AG08395 (cell line): ENCODE measurements at places on chromosomes 12 and 14.

DNA sequence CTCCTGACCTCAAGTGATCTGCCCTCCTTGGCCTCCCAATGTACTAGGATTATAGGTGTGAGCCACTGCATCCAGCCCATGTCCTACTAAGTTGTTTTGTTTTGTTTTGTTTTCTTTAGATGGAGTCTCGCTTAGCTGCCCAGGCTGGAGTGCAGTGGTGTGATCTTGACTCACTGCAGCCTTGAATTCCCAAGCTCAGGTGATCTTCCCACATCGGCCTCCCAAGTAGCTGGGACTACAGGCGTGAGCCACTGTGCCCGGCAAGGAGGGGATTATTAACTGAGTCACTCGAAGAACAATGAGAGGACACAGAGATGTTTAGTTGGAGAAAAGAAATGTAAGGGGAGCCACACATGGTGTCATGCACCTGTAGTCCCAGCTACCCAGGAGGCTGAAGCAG is 18.0 kb upstream of the ERBB3 start:
- DNase-seq: no peak

DNA sequence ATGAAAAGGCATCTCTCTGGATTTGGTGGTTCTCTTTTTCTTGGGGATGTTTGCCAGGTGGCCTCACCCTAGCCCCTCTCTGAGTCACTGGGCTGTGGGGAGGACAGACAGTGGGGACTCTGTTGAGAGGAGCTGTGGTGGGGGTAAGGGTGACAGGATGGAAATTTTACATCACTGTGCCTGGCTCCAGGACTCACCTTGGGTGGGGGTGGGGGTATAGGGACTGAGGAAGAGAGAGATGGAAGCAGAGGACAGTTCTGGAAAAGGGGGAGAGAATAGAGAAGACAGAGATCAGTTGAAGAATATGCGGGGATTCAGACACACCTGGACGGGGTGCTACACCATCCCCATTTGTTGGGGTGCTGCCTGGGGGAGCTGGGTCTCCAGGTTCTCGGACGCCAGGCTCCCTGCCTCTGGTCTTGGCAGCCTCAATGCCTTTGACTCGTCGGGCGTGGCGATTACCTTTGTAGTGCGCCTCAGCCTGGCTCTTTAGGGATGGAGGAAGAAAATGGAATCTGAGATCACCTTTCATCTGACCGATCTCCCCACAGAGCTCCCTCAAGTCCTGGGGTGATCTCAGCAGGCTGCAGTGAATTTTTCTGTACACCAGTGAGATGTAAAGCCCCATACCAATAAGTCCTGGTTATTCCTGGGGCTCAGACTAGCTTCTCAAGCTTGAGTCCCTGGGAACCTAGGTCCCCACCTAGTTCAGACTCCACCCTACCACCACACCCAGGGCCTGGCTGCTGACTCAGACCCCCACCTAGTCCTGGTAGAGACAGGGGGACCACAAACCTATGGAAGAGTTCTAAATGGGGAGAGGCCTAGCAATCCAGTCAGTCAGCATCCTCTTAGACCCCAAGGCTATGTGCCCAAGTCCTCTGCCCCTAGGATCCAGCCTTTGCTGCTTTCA is 9.6 kb upstream of the GPR84 start:
- DNase-seq: no peak

- no peak for DNase-seq
Measured at GRCh38 chr12:114275086-114275485, 130.9 kb downstream of the TBX5 start.

DNA sequence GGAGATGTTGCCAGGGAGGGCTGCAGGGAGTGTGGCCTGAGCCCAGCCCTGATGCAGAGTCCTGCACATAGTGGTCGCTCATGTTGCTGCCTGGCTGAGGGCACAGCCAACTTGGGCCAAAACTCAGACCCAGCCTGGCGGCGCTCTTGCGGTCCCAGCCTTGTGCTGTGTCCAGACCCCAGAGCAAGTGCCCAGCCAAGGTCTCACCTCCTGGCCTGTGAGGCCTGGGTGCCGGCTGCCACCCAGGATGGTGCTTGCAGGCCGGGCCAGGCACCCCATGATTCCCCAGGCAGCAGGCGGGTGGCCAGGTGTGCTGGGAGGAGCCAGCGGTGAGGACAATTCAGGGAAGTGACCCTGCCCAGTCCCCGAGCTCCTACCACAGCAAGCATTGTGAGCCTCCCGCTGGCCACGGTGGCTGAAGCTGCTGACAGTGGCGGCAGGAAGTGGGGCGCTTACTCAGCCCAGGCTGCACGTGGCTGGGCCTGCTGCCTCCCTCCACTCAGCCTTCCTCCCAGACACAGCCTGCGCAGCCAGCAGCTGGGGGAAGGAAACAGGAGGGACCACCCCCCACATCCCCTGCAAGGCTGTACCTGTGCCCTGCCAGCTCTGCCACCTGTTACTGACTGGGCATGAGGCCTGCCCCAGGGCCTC is 17.7 kb upstream of the PGF start:
- no peak for DNase-seq

DNA sequence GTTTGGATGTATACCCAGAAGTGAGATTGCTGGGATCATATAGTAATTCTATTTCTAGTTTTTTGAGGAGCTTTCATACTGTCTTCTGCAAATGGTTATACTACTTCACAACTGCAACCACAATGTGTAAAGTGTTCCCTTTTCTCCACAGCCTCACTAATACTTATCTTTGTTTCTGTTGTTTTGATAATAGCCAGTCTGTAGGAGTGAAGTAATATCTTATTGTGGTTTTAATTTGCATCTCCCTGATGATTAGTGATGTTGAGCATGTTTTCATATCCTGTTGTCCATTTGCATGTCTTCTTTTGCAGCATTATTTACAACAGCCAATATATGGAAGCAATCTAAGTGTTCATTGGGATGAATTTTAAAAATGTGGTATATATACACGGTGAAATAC is 29.9 kb downstream of the GABARAPL1 start:
- DNase-seq: no peak

DNA sequence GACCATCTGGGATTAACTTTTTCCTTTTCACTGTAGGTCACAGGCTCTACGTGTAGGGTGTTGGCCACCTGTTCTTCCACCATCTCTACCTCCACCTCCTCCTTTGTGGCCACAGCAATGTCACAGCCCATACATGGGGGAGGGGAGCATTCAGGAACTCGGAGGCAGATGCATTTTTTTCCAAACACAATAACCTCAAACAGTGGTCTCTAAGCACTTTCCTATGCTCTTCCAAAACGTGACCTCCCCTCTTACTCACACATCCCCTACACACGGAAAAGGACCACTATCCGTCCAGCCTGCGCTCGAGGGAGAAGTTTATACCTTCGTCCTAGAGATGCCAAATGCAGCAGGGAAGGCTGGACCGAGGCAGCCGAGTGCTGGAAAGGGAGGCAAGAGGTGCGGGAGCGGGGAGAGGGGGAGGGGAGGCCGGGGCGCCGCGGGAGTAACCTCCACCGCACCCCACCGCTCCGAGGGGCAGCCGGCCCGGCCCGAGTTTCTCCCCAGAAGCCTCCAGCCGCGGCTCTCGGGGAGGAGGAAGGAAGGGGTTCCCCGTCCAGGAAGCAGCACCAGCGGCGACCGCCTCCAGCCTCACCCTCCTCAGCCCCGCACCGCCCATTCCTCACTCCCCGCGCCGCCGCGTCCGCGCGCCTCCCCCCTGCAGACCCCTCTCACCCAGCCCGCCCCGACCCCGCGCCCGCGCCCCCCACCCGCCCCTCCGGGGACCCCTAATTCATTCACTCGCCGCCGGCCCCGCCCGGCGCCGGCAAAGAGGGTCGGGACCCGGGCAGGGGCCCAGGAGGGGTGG is 594 bp downstream of the KRAS start:
- peak; percentile 12 for DNase-seq

- no peak for DNase-seq
Measured at GRCh38 chr14:105486974-105487448, 325 bp downstream of the CRIP1 start.

- peak; percentile 43 for DNase-seq
Measured at GRCh38 chr12:1576410-1577241, 17.8 kb downstream of the FBXL14 start.

GRCh38 chr12:3117144-3117581 is 40.0 kb downstream of the TSPAN9 start:
- DNase-seq: peak; percentile 48

- DNase-seq: no peak
Measured at GRCh38 chr14:87407344-87407743, 585.6 kb downstream of the GALC start.

- no peak for DNase-seq
Measured at GRCh38 chr12:57242329-57242690, 8.7 kb downstream of the STAC3 start.

GRCh38 chr14:105168093-105168420 is 519 bp downstream of the JAG2 start:
- DNase-seq: no peak

GRCh38 chr14:49865431-49865859 is 12.9 kb upstream of the NEMF start:
- DNase-seq: peak; percentile 29

GRCh38 chr12:56724972-56725722 is at the start of gene NACA:
Gene NACA, minus strand, starts transcription at chr12:56725299. Its CDS starts 778 bp downstream, at chr12:56724521.
- DNase-seq: peak; percentile 99

GRCh38 chr14:55645845-55646832 is 66.1 kb downstream of the KTN1 start:
- DNase-seq: no peak

- no peak for DNase-seq
Measured at GRCh38 chr12:12558291-12558690, 4.4 kb downstream of the DUSP16 start.

DNA sequence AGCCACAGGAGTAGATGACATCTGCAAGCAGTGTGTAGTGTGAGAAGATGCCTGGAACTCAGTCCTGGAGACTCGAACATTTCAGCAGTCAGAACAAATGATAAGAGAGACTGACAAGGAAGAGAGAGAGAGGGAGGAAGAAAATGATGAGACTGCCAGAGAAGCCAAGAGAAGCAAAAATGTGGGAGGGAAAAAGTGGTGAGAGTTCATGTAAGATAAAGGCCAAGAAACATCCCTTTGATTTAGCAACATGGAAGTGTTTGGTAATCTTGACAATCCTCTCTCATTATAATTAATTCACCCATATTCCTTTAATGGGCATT is 42.6 kb downstream of the LIMA1 start:
- DNase-seq: no peak

DNA sequence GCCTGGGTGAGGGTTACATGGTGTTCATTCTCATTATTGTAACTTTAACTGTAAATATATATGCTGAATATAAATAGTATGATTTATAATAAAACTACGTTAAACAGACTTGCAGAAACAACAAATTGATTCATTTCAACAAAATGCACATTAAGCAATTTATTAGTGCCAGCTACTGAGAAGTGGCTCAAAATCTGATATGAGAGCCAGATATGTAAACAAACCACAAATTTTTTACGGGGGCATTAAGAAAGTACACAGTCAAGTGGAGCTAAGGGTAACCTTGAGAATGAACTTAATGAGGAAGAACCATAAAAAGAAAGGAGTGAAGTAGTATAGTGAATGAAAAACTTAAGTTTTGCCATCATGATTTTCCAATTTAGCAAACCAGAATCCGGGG is 40.3 kb downstream of the CEP128 start:
- DNase-seq: no peak

DNA sequence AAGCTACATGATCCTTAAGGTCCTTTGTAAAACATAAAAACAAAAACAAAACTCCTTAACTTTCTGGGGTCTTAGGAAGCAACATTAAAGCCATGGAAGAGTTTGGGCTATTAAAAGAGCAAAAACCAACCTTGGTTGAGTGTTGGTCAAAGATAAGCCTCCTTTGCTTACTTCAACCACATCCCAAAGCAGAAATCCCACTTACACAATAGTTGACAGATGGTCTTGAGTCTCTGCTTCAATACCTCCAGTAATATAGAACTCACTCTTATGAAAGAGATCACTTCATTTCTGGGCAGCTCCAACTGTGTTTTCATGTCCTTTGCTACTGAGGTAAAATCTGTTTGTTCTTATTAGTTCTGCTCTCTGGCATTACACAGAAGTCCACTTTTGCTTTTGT is 125.8 kb downstream of the SLC38A4 start:
- DNase-seq: no peak

DNA sequence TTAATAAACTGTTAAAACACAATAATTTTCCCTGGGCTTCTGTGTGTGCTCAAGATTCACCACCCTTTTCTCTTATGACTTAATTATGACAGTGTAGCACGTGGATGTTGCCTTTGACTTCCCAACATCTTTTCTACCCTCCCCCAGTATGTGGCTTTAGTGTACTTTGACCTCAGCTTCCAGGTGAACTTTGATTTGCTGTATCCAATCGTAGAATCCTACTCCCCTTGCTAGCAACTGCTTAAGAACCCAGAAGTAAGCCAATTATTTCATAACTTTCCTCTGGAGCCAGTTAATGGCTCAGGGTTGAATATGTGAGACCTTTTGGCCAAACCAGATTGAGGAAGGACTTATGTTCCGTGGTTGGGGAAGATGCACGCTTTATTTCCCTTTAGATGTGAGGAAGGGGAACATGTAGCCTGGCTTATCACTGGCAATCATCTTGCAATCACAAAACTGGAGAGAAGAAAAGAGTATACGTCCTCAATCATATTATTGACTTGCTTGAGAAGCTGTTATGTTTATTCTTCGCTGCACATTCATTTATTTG is 259.6 kb upstream of the ATP2B1 start:
- no peak for DNase-seq

DNA sequence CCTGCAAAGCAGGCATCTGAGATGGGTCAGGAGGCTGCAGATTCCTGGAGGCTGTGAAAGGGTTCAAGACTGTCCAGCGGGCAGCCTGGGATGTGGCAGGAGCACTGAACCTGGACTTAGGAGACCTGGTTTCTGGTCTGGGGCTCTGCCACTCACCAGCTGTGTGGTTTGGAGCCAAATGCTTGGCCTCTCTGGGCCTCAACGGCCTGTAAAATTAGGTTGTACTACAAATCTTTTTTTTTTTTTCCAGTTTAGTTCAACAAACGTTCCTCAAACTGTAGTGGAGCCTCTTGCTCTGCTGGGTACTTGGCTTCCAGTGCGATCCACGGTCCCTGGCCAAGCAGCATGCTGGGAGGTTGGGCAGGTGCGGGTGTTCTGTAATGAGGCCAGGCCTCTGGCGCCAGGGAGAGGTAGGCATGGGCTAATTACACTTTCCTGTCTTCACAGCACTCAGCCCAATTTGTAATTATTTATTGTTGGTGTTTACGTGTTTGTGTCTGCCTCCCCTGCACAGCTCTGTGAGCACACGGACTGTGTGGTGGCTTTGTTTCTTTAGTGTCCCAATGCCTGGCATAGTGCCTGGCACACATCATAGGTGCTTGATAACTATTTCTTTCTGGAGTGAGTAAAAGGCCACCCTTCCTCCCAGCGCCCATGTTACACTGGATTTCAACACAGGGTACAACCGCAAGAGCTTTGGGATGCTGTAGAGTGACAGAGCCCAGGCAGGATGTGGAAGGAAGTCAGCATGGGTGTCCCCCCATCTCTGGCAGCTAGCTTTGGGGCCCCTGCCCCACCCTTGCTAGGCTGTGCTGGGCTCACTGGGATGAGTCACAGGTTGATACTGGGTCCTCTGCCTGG is 5.8 kb upstream of the KRT80 start:
- no peak for DNase-seq

GRCh38 chr12:6961695-6962284 is 8.7 kb downstream of the PHB2 start:
- DNase-seq: peak; percentile 74

- DNase-seq: peak; percentile 67
Measured at GRCh38 chr12:108302403-108303311, 36.5 kb downstream of the CMKLR1 start.
